Effector memory CD8-positive, alpha-beta T cell (primary cell): ENCODE measurements at places on chromosomes 5 and 9.

DNA sequence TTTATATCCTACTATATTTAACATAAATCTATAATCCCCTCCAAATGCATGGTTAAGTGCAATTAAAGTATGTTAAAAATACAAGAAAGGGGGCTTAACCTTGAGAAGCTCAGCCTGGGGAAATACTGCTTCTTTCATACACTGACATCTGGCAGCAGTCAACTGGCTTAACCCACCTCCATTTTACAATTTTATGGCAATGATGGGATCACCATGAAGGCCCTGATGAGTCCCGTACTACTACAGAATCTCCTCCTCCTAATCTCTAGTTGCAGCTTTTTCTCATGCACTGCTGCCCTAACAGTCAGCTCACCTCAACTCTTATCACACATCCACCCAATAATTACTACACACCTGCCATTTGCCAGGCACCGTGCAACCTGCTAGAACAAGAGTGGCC, 40.9 kb downstream of the ZNF608 start:
- no peak for DNase-seq

GRCh38 chr9:34271265-34272006, 57.6 kb downstream of the KIF24 start:
- DNase-seq: no peak

DNA sequence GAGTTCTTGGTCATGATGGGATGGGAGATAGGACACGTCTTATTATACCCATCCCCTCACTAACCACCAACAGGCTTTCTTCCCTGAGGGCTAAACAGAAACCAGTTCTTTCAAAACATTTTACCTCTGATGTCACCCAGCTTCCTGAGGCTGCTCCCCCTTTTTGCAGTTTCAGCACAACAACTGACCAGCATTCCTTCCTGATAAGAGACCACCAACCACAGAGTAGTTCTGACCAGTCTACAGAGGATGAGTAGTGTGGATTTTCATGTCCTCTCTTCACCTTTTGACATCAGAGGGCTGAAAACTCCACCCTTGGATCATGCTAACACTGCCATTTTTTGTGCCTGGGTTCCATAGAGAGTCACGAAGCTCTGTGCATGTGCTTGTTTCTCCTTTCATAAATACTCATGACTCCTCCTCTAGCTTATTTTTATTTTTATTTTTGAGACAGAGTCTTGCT, 82.6 kb downstream of the OSTF1 start:
- DNase-seq: no peak

DNA sequence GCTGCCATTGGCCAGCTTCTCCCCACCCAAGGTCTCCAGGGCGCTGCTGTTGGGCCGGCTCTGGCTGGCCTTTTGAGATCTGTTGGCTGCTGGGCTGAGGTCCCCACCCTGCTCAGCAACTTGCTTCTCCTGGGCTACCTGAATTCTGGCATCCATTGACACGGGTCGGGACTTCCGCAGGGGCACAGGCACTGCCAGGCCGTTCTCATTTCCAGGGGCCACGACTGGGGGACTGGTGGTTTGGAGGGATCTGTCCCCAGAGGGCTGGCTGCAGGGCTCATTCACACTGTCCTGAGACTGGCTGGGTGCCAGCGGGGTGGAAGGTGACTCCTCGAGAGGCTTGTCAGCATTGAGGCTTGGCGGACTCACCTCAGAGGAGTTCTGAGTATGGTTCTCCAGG, 87.1 kb upstream of the FBXW11 start:
- DNase-seq: no peak

- DNase-seq: no peak
Measured at GRCh38 chr9:96420468-96421219, 2.5 kb upstream of the ZNF367 start.

DNA sequence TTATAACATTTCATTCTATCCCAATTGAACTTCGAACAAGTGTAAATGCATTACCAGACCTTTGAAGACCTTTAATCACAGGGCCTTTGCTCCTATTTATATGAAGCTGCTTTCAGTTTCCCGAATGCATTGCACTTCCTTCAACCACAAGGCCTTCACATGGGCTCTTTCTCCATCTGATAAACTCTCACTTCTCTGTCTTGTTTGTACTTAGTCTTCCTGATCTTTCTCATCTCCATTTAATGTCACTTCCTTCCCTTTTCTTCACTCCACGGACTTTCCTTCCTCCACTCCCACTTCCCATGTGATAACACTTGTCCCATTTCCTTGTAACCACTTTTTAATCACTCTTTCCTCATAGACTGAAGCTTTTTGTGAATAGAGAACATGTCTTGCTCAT, 74.3 kb upstream of the TNC start:
- no peak for DNase-seq

GRCh38 chr9:20319641-20320337, 302.5 kb downstream of the MLLT3 start:
- no peak for DNase-seq

- DNase-seq: no peak
Measured at GRCh38 chr9:5838884-5839571, 6.1 kb upstream of the ERMP1 start.

GRCh38 chr5:116436674-116437350, 137.8 kb downstream of the SEMA6A start:
- DNase-seq: no peak

- DNase-seq: no peak
Measured at GRCh38 chr5:81233080-81233634, at the start of gene CKMT2. TSS of gene CKMT2 (plus strand) at chr5:81233322. CDS start at chr5:81251133, 17,811 bp downstream.

DNA sequence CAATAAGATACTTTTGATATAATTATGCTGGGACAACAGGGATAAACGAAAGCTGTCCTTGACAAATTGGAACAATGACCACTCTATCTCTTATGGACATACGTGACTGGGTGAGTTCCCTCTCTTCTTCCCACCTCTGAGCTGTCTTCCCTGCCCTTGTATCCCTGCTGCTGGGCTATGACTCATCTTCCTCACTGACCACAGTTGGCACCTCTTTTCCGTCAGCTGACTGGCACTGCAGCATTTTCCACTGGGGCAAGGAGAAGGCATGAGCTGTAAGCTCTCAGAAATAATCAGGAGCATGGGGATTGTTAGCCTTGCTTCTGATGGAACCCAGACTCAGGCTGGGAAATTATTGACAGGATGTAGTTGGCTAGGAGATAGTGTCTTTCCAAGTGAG, 48.7 kb downstream of the PCSK1 start:
- no peak for DNase-seq

GRCh38 chr5:130532786-130533185, 628.5 kb downstream of the CHSY3 start:
- DNase-seq: no peak

GRCh38 chr5:174198541-174198940, 153.0 kb downstream of the NSG2 start:
- no peak for DNase-seq

GRCh38 chr9:93644397-93645088, 68.2 kb downstream of the PHF2 start:
- DNase-seq: no peak

- DNase-seq: no peak
Measured at GRCh38 chr9:13281356-13282016, 2.0 kb upstream of the MPDZ start.

DNA sequence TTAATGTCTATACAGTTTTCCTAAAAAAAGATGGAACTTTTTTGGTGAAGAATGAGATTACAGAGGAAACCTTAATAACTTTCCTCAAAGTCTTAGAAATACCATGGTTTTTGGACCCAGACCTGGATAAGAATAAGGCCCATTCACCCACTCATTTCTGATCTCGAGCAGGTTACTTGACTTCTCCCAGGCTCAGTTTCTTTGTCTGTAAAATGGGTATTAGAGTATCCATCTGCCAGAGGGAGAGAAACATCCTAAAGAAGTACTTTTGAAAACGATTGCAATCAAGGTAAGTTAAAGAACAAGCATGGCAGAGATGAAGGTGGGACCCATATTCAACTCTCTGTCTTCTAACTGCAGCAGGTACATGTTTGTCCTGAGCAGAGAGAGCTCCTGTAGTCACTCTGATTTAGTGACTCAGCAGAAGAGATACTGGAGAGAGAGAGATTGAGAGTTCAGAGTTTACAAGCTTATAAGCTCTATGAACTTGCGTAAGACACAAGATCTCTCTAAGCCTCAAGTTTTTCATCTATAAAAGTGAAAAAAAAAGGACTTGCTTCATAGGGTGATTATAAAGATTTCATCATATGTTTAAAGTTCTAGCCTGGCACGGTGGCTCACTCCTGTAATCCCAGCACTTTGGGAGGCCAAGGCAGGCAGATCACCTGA, 379.4 kb upstream of the SGCD start:
- DNase-seq: no peak

GRCh38 chr5:78273436-78273835, 21.1 kb downstream of the AP3B1 start:
- DNase-seq: no peak

- DNase-seq: no peak
Measured at GRCh38 chr5:147465747-147466146, 44.1 kb downstream of the DPYSL3 start.

- no peak for DNase-seq
Measured at GRCh38 chr5:2101685-2102084, 219.0 kb upstream of the IRX4 start.

DNA sequence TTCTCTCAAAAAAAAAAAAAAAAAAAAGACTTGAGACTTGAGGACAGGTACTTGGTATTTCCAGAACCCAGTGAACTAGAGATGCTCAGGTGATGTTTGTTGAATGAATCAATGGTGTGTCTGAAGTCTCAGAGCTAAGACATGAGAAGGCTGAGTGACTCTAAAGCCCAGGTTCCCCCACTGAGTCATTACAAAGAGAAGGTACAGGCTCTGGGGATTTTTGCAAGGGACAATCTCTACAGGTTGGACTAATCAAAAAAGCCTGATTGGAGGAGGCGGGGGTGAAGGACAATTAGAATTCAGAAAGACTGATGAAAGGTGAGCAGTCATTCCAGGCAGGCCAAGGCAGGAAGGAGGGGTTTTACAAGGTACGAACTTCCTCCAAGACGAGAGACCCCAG, 8.2 kb upstream of the FABP6 start:
- DNase-seq: no peak

DNA sequence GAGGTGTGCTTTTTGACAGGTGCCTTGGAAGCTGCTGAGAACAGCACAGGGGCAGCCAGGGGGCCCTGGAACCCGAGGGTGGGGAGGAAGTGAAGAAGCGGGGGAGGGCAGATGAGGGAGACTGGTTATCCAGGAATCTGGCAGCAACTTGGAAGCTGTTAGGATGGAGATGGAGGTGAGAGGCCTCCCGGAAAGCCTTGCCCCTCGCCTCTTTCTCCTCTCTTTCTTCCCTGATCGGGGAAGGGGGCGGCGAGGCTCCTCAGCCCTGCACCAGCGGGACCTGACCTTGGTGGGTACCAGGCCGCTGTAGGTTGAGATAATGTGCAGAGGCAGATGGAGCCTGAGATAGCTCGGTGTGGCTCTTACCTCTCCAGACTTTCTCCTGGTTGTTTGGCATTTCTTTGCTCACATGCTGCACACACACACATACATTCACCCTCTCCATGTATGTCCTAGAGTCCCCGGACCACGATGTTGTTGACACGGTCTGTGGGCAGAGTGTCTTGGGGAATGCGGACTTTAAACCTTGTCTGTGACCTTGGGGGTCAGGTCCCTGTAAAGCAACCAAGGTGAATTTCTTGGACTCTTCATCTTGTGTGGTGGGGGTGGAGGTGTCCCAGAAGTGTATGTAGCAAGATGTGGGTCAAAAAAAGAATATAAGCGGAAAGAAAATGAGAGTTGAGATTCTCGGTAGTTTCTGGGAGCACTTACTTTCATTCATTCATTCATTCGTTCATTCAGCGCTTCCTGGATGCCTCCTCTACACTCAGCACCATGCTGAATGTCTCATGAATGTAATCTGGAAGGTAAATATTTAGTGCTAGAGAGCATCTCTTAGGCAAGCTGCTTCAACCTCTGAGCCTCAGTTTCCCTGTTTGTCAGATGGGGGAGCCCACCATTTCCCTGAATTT, 1.6 kb downstream of the WWC1 start:
- DNase-seq: no peak

- DNase-seq: no peak
Measured at GRCh38 chr9:122835313-122835731, 6.9 kb upstream of the PDCL start.

- DNase-seq: no peak
Measured at GRCh38 chr9:88872192-88872946, 118.9 kb upstream of the S1PR3 start.

GRCh38 chr5:2317540-2317939, 433.9 kb downstream of the IRX2 start:
- DNase-seq: no peak

DNA sequence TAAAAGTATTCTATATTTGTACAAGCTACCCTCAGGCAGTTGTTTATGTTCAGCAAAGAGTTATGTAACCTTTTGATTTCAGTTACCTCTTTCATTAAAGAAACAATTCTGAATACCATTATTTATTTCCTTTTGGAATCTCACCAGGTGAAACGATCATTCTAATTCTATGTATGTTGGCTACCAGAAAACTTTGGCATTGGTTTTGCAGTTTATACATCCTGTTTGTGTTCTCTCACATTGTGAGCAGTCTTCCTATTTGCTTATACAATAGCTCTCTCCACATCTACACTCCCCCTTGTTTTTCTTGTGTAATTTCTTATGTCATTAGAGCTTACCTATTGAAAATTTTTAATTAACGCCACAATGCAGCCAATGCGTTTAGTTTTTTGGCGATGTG, 276.0 kb upstream of the MPDZ start:
- no peak for DNase-seq

- no peak for DNase-seq
Measured at GRCh38 chr9:19720377-19720776, 68.5 kb downstream of the SLC24A2 start.

GRCh38 chr5:96648023-96648422, 14.2 kb upstream of the CAST start:
- no peak for DNase-seq

DNA sequence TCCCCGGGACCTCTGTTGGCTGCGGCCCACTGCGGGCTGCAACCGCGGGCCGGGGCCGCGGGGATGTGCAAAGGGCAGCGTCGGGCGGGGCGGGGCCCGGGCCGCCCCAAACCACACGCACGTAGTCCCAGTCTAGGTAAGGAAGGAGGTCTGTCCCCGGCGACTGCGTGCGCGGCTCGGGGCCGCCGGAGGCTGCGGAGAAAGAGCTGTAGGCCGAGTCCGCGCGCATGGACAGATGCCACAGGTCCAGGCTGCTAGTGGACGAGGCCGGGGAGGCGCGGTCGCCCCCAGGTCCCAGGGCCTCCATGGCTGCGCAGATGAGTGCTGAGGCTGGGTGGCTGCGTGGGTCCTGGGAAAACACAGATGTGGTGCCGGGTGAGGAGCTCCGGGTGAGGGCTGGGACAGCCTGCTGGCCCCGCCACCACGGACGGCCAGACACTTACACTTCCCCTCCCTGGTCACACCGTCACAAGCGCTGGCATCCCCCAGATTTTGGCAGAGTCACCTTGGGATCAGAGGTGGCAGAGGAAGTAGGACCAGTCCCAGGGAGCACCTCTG, 4.5 kb downstream of the SHROOM1 start:
- no peak for DNase-seq

- no peak for DNase-seq
Measured at GRCh38 chr5:1874348-1874747, 8.4 kb downstream of the IRX4 start.

GRCh38 chr9:119998614-119999013, 581.4 kb downstream of the CDK5RAP2 start:
- DNase-seq: no peak

GRCh38 chr5:472076-472655, 29.2 kb downstream of the EXOC3 start:
- DNase-seq: no peak
